ENCODE measurements at places on chromosomes 7 and 10.

GRCh38 chr7:114921631-114922025 is 266 bp upstream of the MDFIC start:
- DNase-seq, result no peak

DNA sequence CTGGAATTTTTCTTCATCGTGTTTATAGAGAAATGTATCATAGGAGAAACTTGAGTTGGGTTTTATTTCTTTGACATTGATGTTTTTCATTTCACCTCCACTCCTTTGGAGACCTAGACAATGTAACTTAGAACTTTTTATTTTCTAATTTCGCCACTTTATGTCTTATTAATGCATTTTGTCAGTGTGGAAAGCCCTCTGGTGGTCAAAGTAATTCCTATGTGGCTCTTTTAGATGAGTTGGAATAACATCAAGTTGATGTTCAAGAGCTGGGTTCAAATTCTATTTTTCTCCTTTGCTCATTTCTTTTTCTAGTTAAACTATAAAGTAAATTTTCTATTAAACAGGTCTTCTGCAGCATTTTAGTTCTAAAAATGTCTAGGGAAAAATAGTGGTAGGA is 478.6 kb downstream of the LRMDA start:
- DNase-seq, result no peak

DNA sequence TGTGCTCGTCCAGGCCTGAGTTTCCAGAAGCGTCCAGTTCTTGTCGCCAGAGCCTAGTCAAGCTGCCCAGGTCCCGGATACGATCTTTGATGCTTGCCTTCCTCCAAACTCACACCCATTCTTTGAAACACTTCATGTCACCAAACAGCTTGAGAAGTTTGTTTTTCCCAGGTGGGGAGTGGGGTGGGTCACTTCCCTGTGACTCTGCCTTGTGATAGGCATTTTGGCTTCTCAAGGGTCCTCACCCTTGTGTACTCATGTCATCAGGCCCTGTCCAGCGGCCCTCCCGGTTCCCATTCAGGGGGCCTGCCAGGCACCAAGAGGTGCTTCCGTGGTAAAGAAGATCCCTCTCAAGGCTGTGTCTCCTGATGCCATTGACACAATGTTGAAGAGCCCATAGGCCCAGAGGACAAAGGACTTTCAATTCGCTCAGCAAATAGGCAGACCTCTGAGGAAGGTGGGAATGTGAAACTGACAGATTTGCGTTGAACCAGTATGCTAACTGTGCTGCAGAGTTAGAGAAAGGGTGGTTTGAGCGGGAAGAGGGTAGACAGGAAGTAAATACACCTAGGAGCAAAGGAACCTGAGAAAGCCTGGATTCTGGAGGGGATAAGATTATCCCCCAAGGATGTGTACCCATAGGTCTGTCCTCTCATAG is 24.7 kb upstream of the SFTPA1 start:
- DNase-seq, result no peak

DNA sequence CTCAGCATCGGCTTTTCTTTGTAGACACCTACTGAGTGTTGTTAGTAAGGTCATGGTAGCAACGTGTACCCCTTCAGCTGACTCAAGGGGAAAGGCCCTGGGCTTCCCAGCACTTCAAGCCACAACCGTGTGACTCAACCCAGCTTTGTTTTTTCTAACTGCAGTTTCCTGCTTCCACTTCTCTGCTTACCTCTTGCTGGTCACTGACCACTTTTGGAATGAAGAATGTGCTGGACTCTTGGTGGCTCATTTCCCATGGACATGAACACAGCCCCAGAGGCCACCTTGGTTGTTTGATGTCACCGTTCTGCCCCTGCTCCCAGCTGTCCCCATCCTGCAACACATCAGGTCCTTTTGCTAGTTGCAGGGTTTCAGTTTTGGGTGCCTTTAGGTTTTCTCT is 69.5 kb upstream of the ZNF438 start:
- no peak for DNase-seq

GRCh38 chr10:78512205-78512550 is 478.5 kb downstream of the RPS24 start:
- no peak for DNase-seq

DNA sequence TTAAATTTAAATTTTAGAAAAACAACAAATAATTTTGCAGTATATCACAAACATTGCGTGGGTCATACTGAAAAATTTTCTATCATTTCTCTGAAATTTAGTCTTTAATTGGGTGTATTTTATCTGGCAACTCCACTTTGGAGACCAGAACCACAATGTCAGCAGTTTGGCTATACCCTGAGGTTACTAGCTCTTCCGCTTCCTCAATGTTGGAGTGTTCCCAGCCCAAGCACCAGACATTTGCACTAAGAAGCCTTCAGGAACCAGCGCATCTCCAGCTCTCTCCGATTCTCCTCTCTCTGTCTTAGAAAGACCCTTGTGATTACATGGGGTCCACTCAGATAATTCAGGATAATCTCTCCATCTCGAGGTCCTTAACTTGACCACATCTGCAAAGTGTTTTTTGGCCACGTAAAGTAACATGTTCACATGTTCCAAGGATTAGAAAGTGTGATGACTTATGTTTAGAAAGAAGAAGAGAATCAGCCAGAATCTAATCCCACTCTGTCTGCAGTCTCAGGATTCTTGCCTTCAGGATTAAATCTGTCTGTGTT is 43.1 kb upstream of the ADRB1 start:
- no peak for DNase-seq

DNA sequence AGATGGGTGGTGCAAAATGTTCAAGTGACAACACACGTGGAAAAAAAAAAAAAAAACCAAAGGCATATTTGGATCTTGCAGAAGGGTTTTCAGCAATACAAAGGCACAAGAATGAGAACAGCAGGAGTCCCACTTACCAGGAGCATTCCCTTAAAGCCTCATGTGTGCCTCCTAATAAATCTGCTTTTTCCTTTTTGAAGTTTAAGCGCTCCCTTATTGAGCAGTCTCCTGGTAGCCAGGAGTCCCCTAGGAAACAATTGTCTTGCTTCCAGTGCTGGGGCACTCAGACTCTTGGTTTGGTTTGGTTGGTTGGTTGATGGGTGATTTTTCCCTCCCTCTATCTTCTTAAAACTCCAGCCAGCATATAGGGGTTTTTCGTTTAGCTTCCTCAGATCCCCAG is 321.8 kb upstream of the NFE2L3 start:
- no peak for DNase-seq

DNA sequence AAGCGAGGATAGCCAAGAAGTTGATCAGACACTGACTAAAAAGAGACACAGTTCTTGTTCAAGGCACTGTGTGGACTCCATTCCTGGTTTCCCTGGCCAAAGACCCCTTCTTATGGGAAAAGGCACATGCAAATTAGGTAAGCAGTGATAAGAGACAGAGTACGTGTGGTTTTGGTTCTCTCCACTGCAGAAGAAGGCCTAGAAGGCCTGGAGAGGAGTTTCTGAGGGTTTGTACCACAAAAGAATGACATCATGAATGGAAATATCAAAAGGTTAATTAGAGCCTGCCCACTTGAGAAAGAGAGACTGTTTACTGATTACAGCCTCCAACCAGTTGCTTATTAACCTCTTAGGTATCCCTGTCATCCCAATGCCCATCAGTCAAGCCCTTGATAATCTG is 137.5 kb downstream of the ZNF365 start:
- no peak for DNase-seq

DNA sequence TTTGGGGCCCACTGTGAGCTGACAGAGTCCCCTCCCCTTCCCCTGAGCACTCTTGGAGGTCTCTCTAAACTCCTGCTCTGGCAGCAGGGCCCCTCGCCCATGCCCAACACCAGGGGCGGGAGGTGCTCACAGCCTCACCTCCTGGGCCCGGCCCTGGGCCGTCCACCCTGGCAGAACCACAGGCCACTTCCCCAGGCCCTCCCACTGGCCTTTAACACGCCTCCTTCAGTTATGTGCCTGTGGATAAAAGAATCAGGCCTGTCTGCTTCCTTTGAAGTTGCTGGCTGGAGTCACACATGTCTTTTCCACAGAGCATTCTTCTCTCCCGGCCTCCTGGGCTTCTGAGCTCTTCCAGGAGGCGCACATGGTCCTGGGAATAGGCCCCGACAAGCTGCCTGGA is 10.2 kb downstream of the MYL10 start:
- DNase-seq, result no peak

- DNase-seq, result no peak
Measured at GRCh38 chr7:45064047-45064725, 24.6 kb downstream of the NACAD start.

- no peak for DNase-seq
Measured at GRCh38 chr7:128961030-128961659, 23.4 kb downstream of the IRF5 start.

GRCh38 chr7:116522247-116522646 is 2.6 kb upstream of the CAV1 start:
- no peak for DNase-seq

- no peak for DNase-seq
Measured at GRCh38 chr7:88835147-88835728, 39.7 kb upstream of the TEX47 start.

DNA sequence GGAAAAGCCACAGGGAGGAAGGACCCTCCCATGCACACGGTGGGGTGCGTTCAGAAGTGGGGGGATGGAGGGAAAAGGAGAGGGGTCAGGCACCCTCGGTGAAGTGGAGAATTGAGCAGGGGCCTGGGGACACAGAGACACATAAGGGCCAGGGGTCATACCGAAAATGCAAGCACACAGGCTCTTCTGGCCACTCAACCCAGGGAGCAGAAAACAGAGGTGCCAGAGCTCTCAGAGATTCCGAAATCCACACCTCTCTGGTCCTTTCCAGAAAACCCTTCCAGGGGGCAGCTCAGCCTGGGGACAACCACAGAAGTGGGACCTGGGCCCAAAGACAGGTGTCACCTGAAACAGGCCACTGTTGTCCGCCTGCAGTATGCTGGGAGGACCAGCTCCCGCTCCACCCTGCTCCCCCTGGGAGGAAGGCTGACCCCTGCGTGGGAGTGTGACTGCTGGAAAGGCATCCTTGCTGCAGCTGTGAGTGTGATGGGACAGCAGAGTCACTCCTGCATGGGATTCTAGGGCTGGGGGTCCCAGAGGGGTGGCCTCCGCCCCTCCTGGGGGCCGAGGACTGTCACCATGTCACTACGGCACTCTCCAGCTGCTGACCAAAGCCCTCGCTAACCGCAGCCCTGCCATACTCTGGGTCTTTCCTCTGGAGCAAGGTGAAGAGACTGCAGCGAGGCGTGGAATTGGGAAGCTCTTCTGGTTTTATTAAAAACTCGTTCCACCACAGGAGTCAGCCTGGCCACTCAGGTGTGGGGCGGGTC is 63.1 kb downstream of the TMEM209 start:
- no peak for DNase-seq

DNA sequence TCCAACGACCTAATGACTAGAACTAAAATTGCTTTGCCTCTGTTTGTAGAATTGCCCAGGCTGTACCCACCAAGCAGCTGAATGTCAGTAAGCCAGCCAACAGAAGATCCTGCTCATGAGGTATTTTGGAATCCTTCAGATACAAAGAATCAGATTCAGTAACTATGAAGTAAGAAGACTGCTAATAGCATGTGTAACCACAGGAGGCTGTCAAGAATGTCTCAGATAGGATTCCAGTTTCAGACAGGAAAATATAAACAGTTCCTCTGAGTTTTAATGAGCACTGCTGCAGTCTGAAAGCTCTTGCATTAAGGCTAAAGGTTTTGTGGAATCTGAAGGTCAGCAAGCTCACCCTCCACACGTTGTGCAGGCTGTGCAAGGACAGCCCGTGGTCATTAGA is 112.6 kb upstream of the ADAM12 start:
- DNase-seq, result no peak

DNA sequence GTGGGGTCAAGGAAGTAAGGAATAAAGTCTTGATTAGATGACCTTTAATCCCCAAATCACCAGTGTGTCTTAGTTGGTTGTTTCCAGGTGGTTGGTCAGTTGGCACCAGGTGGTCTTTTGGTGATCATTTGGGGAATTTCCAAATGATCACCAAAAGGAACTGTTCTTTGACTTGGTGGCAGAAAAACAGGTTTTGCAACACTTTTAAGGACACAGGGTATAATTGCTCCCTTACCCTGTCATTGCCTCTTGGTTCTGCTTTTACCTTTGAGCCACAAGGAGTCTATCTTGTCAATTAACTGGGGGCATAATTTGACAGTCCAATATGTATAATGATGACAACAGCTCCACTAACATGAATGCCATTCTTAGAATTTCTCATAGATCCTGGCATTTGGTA is 104.2 kb downstream of the ADK start:
- DNase-seq, result no peak

DNA sequence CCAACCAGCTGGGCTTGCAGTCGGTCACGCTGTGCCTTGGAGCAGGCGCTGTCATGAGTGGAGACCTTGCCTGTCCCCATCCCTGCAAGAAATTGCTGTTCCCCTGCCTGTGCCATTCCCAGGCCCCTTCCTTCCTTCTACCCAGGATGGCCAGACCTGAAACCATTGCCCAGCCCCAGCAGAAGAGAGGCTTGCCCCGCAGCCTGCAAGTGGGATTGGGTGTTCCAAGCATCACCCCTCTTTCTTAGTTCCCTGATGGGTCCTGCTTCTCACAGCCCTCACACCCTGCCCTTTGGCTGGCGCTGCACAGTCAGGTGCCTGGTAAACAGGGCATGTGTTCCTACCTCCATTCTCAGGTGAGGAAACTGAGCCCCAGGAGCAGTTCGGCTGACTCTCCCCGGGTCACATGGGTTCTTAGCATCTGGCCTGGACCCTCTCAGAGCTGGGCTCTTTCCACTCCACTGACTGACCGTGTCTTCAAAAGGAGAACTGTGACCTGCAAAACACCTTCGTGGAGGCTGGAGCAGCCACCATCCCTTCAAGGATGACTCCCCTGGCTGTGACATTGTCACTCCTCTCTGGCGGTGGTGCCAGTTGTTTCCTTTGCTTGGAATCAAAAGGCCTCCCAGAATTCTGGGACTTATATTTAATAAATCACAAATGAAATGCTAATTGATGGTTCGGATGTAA is 41.9 kb upstream of the PDCD4 start:
- DNase-seq, result no peak

DNA sequence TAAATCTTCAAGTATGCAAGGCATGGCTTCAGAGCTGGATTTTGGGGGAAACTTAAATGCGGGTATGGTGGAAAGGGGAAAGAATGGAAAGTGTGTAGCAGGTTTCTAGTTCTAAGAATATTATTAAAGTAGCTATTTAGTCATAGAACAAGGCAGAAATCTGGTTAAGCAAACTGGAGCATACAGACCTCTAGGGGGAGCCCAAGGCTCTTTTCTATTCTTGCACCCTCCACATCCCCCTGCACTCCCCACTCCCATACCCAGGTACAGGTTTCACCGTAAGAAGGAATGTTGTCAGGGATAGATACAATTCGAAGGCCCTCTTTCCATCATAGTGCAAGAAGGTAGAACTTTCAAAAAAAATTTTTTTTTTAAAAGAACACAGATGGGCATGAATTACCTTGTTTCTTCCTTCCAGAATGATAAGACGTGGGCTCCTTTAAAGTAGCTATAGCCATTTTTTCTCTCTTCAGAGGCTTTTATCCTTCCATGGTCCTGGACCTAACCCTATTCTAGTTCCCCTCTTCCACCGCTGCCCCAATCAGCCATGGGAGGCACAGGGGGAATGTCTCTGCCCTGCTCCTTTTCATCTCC is 41.5 kb upstream of the SMIM30 start:
- no peak for DNase-seq

All from NCI-H524 treated with DMSO at 0.1 percent for 48 hours (cell line).